ENCODE measurements at places on chromosomes 1 and 21.

GRCh38 chr21:28518630-28519029, 474.0 kb downstream of the LTN1 start:
- no peak for DNase-seq

GRCh38 chr1:154218545-154218944, 2.2 kb upstream of the UBAP2L start:
- DNase-seq, result no peak

DNA sequence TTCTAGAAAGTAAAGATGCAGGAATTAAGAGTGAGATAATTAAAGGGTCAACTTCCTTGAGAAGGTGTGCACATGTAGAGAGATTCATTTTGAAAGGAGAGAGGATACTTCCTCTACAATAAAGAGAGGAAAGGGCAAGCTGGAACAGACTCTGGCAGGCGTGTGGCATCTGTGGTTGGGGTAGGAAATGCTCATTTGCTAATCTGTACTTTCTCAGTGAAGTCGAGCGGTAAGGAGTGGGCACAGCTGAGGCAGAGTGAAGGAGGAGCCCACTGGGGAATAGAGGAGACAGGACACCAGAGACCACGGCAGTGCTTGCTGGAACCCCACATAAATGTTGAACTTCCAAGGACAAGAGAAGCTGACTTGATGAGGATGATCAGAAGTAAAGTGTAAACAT, 49.1 kb downstream of the PCSK9 start:
- DNase-seq, result peak; percentile 48

- no peak for DNase-seq
These were observed 257.8 kb upstream of the CHRM3 start for GRCh38 chr1:239128541-239128940.

GRCh38 chr1:48627486-48627885, 149.2 kb downstream of the BEND5 start:
- no peak for DNase-seq

DNA sequence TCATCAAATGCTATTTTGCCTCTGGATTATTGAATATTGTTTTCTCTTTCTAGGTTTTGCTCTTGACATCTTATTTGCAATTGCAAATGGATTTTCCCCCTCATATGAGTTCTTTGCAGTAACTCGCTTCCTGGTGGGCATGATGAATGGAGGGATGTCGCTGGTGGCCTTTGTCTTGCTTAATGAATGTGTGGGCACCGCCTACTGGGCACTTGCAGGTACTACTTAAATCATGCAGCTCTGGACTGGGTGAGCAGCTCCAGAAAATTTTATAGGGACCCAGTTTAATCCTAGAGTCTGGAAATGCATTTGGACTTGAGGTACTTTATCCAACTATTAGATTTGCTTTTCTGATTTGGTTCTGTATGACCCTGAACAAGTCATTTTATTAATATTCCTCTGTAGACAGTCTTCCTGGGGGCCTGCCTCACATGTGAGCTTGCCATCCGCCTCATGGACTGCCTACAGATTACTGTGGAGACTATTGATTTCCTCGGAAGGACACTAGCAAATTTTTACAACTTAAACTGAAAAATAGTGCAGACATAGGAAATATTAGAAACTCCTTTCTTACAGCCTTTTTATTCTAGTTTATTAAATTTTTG, 44.5 kb downstream of the SLC22A15 start:
- DNase-seq, result peak; percentile 65

DNA sequence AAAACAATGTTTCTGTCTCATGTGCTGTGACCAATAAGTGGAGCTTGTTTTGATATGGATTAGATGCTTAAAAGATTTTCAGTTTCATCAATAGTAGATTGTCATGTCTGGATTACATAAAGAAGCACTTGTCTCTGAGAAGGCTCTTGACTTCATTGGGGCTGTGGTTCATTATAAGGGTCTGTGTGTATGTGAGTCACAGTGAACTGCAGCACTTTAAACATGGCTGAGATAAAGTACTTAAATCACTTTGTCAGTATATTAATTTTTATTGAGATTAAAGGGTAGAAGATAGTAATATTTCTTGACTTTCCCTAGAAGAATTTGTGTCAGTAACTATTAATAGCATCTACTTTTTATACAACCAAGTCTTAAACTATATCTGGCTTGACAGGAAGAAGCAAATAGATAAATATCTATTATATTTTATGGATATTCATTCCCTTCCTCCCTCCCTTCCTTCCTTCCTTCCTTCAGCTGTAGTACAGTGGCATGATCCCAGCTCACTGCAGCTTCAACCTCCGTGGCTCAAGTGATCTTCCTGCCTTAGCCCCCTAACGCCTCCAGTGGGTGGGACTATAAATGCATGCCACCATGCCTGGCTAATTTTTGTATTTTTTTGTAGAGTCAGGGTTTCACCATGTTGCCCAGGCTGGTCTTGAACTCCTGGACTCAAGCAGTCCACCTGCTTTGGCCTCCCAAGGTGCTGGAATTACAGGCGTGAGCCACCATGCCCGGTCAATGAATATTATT, 48.8 kb downstream of the ZFYVE9 start:
- no peak for DNase-seq

- DNase-seq, result no peak
These were observed 99.4 kb upstream of the C1orf87 start for GRCh38 chr1:60173006-60173405.

- peak; percentile 61 for DNase-seq
These were observed 30.9 kb upstream of the CACYBP start for GRCh38 chr1:174968750-174969244.

- no peak for DNase-seq
These were observed 4.0 kb upstream of the CSF3R start for GRCh38 chr1:36486439-36487335.

- DNase-seq, result no peak
These were observed 129.9 kb downstream of the RERE start for GRCh38 chr1:8687538-8687937.

- DNase-seq, result no peak
These were observed 16.5 kb downstream of the MEGF6 start for GRCh38 chr1:3594706-3595377.

DNA sequence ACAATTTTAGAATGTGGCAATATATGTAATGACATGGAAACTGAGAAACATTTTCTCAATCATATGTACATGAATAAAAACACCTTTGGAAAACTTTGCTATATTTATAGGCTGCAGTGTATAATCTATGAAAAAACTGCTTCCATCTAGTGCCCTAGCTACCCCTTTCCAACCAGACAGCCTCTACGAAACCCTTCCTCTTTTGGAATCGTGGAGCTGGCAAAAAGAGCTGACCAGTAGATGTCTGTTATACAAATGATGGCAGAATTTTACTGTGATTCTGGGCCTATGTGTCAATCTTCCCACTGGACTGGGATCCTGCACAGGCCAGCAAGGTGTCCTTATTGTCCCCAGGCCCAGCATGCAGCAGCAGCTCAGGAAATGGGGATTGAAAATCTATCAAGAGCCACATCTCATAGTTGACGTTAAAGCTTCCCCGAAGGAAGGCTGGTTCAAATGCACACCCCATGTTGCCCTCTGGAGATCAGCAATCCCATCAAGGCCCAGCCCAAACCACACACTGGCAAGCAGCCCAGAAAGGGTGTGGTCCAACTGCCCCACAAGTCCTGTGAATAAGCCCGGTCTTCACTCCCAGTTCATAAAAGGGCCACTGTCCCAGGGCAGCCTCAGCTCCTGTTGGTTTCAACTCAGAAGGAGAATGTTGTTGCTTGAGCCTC, 8.8 kb upstream of the FAM20B start:
- no peak for DNase-seq

GRCh38 chr1:223230161-223230881, 87.3 kb upstream of the TLR5 start:
- peak; percentile 40 for DNase-seq

GRCh38 chr1:85146972-85147359, 53.9 kb downstream of the SYDE2 start:
- no peak for DNase-seq

GRCh38 chr1:203403586-203403985, 52.7 kb upstream of the FMOD start:
- no peak for DNase-seq

DNA sequence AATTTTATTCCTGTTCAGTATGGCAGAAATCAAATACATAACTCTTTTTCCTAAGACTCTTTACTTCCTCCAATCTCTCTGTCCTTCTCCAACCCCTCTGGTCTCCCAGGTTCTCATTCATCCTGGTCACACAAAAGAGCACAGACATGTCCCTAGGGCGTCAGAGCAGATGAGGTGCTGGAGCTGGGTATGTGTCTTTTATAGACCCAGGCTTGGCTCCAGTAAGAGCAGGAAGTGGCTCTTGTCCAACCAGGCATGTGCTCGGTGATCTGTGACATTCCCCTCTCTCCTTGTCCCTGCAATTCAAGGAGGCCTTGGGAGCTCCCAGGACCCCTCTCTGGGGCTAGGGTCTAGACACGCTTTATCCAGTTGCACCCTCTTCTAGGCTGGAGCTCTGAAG, 18.0 kb upstream of the LCE2D start:
- no peak for DNase-seq

DNA sequence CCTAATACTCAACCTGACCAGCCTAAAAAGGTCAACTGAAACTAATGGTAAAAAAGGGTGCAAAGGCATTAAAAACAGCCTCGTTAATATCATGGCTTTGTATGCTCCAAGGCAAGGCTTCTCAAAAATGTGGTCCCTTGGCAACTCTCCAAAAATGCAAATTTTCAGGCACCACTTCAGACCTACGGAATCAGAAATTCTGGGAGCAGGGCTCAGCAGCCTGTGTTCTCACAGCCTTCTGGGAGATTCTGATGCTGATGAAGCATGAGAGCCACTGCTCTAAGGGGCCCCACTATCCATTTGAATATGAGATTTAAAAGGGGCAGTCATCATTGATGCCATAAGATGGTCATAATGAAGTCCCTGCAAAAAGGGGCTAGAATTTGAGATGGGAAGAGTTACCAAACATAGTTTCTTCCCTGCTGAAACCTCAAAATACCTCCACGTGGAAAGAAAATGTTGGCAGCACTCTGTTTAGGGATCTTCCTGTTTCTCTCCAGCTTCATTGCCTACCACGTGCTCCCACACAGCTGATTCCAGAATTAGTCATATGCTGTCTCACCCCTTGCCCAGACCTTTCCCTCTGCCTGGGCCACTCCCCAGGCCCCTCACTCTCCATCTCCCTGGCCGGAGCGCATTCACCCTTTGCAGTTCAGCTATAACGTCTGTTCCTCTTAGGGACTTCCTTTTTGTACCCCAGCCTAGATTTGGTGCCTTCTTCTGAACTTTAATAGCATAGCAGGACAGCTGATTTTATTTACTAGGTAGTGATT, 46.7 kb downstream of the PHC2 start:
- DNase-seq, result peak; percentile 31

DNA sequence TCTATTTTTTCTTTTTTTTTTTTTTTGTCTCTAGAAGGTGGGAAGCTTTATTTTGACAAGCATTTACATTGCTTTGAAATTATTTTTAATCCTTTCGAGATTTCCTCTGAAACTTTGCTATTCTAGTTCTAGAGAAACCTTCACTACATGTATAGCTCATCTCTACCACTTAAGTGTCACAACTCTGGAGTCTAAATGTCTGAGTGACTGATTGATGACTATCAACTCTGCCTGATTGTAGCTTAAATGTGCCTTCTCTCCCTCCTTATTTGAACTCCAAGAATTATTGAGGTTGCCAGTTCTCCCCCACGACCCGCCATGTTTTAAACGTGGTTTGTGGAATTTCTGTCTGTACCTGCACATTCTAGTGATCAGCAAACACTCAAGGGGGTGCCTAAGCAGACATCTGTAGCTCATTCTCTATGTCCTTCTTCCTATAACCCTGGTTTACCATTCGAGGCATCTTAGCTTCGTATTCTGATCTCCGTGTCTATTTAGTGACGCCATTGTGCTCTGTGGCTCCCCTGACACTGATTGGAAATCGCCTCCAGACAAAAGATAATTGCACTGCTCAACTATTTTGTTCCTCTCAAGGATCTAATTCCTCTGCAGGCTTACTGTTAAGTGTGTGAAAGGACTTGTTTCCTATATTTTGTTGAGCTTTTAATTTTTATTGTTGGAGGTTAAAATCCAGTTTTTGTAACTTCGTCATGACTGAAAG, 1570.6 kb downstream of the BRINP3 start:
- no peak for DNase-seq

DNA sequence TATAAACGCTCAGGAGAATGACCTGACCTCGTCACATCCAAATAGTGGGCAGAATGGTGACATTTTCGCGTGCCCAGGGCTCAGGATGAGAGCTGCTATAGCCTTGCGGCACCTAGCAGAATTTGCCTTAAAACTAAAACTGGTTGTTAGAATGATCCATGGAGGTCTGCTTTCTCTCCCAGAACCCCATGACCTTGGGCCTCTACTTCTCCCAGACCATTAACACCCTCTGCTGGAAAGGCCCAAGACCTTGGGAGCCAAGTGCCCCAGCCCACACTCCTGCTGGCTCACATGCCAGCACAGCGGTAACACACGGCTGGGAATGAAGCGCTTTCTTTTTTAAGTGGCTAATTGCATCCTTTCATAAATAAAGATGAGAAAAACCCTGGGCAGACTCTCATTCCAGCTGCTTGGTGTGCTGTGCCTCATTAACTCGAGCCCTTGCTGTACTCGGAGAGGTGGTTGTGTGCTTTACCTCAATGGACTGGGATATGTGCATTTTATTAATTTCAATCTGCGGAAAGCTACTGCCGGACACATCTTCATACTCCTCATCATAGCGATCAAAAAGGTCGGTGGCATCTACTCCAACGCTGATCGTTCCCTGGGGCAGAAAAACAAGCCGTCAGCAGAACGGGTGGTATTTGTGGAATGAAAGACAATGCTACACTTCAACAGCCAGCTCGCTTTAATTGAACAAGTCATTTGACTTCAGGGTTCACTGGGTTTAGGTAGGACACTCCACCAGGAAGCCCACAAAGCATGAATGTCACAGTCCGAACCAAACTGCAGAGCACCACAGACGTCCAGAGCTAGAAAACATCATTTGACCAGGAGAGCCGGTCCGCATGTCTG, 29.0 kb downstream of the THAP3 start:
- DNase-seq, result no peak

DNA sequence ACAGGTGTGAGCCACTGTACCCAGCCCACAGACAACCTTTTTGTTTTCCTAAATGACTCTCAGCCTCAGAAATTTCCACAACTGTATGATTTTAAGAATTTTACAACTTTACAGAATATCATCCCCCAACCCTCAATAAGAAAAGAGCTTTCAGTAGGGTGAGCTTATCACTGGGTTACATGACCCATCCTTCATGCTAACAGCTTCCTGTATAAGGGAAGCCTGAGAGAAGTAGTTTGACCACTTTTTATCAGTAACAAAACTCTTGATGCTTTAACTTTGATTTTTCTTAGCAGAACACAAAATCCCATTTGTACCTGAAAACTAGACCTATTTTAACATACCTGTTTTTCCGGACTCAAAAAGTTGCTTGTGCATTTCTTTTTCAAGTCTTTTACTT, 9.7 kb upstream of the MYBPHL start:
- no peak for DNase-seq

- DNase-seq, result no peak
These were observed 22.0 kb downstream of the LRRC42 start for GRCh38 chr1:53968125-53968513.

GRCh38 chr1:241677201-241677600, 25.1 kb downstream of the WDR64 start:
- no peak for DNase-seq

DNA sequence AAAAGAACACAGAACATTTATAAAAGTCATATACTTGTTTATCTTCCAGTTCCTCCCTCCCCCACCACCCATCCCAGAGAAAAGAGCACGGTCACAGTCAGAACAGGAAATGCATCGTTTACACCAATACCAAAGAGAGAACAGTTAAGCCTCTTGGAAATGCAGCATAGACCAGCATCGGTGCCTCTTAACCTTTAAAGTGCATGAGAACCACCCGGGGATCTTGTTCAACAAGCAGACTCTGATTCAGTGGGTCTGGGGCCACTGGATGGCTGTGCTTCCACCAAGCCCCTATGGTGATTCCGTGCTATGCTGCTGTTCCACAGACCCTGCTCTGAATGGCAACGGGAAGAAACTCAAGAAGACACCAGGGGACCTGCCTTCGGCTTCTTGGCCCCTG, 19.2 kb downstream of the FAM89A start:
- DNase-seq, result no peak

Measured in activated CD8-positive, alpha-beta memory T cell treated with anti-CD3 and anti-CD28 coated beads, Interleukin-2, amount 10 ng/mL, durations not matched to agents 7 days and 5 days (primary cell).